NCI-H524 (cell line): ENCODE measurements at places on chromosomes 6 and 20.
A peak's percentile ranks its signal among the peaks of the same experiment; 100 is the strongest.

DNA sequence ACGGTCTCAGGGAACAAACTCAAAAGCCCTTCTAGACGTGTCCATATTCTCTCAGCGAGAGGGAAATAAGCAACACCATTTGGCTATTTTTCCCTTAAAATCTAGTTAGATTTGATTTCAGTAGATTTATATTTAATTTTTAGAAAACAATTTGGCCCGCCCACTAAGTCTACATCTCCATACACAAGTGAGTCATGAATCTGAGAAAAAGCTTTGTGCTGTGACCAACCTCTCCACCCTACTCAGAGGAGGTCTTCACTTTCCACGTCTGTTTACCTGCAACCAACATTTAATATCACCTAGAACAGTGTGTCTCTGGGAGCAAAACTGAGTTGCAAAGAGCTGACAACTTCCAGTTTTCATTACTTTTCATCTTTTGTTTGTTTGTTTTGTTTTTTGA lies 48.6 kb downstream of the HAO1 start:
- DNase-seq, result no peak

DNA sequence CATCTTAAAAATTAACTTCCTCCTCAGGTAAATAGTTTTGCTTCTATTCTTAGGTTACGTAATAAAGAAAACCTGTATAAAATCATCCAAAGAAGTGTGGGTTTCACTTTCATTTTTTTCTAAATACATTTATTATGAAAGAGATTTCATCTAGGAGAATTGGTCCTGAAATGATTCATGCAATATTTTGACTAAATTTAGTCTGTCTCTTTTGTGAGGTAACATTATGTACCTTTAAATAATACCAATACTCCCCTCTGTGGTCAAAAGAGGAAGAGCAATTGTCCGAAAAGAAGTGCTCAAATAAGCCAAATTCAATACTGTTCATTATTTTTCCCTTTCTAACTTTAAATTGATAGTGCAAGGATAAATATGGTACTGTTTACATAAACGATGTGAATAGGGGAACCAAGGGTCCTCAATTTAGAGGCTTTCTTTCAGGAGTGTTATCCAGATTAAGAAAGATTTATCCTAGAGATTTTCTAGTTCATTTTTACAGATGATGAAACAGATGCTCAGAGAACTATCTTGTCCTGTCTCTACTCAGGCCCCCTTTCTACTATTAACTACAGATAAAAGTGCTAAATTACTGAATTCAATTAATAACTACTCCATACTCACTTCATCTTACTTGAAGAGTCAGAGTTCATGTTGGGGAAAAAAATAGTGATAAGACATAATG lies 26.2 kb downstream of the CYP39A1 start:
- DNase-seq, result peak; percentile 22

GRCh38 chr6:137901454-137901853 lies 34.4 kb downstream of the TNFAIP3 start:
- no peak for DNase-seq

DNA sequence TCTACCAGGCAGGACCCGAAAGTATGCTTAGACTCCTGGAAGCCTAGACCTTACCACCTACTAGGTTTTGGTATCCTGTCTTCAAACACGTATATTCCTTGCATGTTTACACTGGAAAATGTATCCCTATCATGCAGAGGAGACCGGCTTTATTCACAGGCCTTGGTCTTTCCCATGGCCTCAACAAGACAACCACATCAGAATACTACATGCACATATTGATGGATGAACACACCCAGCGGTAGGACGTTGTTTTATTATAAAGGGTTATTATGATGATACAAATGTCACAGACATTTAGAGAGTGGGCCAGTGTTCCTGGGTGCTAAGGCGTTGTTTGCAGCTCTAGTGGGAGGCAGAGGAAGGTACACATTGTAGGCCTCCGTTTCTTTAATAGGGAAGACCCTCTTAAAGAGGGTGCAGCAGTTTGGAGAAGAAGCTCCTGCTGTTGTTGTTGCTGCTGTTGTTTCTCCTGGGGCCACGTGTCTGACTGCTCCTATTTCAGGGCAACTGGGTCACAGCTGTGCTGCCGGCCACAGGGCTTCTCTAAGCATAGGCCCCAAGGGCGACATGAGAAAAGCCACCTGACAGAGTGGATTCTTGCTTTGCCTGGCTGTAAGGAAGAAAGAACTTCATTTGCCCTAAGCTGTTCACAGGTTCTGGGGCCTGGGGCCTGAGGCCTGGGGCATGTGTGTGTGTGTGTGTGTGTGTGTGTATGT lies 98.3 kb upstream of the SASH1 start:
- peak; percentile 80 for DNase-seq

DNA sequence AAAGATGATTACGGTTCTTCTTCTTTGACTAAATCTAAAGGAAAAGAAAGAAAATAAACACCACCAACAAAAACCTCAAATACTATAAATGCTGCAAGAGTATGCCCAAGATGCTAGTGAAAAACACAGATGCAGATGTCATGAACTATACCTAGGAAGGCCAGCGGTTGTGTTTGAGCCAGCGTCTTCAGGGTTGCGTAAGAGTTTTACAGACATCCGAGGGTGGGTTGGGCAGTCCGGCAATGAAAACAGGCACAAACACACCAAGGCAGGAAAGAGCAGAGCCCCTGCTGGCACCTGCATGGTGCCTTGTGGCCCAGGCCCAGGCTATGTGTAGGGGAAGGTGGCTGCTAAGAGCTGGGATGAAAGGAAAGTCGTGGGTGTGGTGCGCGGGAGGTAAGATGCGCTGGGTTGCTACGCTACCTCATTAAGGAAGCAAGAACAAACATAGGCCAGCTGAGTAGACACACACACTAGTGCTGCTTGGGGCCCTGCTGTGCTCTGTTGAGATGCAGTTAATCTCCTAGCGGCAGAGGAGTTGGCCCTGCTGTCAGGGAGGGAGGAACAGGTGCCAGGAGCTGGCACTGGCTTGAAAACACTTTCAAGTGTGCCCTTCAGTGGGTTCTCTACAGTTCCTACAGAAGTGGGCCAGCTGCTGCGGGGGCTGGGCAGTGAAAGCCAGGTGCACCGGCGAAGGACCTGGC lies 170.2 kb upstream of the PLN start:
- peak; percentile 99 for DNase-seq

GRCh38 chr20:12982098-12982497 lies 26.7 kb upstream of the SPTLC3 start:
- DNase-seq, result no peak

- DNase-seq, result no peak
Measured at GRCh38 chr6:11201772-11202512, 30.5 kb downstream of the NEDD9 start.

GRCh38 chr20:40173872-40174271 lies 515.2 kb downstream of the MAFB start:
- no peak for DNase-seq

- no peak for DNase-seq
Measured at GRCh38 chr6:101883505-101883904, 490.0 kb downstream of the GRIK2 start.

DNA sequence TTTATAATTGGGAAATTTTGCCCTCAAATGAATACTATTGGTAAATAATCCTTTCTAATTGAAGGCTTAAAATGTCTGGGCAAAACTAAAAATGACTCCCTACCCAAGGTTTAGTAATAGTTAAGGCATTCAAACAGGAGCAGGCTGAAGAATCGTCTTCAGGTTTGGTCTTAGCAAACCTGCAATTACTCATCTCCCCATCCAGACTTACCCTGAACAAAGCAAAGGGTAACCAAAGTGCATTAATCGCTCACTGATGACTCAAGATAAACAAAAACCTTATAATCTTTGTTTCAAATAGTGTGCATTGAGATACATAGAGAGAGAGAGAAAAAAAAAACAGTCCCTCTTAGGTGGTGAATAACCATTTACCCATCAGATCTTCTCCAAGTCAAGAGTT lies 225.5 kb downstream of the BMP2 start:
- no peak for DNase-seq

GRCh38 chr6:107491760-107492660 lies 2.1 kb downstream of the SOBP start:
- DNase-seq, result no peak

- no peak for DNase-seq
Measured at GRCh38 chr6:121851056-121851455, 415.6 kb downstream of the GJA1 start.

DNA sequence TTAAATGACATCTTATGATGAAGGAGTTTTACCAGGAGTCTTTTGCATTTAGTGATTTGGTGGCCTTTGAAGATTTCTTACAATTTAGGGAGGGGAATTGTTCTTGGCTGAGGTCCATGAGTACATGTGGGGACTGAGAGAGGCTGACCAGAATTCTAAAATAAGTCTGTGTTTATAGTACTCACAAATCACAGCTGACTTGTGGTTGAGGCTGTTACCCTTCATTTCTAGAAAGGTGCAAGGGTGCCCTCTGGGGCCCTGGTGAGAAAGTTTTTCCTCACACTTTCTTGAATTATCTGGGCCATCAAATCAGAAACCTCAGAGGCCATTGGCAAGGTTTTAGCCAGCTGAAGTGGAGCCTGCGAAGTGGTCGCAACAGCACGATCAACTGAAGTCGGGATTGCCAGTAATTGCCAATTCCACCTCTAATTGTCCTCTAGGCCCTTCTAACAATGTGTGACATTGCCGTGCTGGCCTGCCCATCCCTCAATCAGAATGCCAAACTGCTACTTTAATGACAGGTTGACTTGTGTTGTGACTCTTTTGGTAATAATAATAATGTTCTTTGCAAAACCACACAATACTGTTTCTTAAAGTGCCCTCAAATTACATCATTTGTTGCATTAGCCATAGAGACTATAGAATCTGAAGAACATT lies 221.6 kb downstream of the OGFRL1 start:
- peak; percentile 33 for DNase-seq

DNA sequence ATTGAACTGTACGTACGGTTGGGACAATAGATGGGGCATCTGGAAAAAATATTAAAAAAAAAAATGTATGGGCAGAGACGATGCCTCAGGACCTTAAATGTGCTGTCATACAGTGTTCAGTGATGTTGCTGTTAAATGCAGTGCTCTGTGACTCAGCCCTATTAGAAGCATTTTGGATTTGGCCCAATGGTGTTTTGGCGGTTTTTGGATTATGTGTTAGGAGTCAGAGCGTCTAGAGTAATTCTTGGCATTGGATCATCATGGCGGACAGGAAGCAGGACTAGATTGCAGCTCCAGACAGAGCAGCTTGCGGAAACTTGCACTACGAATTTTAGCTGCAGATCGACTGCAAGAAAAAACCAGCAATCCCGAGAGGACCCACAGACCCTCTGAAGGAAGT lies 280.0 kb downstream of the SOX4 start:
- DNase-seq, result no peak

- DNase-seq, result peak; percentile 46
Measured at GRCh38 chr6:1400126-1400850, 10.9 kb downstream of the FOXF2 start.

DNA sequence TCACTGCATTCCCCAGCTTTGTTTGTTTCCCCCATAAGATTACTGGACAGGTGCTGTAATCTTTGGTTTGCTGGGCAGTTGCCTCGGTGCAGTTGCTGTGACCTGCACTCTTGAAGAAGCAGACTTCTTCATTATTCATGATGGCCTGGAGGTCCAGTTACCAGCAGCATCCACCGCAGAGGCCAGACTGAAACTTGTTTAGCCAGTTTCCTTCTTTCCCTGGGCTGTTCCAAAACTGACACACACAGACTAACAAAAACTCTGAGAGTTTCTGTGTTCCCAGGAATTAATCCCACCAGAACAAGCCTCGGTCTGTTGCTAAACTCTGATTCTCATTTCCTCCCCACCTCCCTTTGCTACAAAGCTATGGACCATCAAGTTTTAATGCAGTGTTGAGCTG lies 144.1 kb downstream of the QRSL1 start:
- no peak for DNase-seq

DNA sequence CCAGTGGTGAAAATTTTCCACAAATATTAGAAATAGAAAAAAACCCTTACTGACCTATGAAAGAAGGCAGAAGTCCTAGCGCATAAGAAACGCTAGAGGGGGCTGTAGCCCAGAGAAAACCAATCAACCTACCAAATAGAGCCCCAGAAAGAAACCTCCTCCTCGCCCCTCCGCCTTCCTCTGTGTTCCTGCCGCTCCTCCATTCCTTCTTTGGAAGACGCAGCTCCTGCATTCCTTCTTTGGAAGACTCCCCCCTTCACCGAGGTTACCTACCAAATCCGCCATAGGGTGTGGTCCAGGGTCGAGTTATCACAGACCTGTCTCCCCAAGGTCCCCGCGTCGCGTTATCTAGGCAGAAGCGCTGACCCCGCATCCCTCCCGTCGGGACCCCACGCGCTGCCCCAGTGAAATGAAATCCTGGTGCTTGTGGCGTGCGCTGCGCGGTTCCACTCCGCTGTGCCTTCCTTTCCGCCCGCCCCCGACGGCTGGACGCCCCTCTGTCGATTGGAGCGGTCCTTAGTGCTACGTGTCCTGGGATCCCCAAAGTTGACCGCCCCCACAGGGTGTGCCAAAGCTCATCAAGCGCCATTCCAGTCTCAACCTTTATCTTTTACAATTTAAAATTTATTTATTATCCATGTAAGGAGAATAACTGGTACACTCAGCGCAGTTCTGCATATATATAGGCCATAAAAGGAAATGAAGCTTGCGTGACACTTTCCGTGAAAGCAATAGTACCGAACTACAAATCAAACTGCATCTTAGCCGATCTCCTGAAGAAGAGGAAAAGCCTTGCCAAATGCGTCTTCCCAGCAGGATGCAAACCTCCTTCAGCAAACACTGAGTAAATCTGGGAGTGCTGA lies 13.0 kb downstream of the RPP21 start:
- DNase-seq, result peak; percentile 78

DNA sequence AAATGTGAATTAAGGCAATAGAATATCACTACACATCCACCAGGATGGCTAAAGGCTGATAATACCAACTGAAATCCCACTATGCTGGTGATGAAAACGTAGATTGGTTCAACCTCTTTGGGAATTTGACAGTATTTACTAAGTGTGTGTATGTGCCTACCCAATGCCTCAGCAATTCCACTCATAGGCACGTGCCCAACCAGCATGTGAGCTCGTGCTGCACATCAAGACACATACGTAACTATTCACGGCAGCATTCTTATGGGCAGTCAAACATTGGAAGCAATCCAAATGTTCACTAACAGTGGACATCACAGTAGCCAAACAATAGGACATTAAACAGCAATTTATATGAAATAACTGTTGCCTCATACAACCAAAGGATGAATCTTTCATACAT lies 15.7 kb upstream of the AFDN start:
- DNase-seq, result no peak

DNA sequence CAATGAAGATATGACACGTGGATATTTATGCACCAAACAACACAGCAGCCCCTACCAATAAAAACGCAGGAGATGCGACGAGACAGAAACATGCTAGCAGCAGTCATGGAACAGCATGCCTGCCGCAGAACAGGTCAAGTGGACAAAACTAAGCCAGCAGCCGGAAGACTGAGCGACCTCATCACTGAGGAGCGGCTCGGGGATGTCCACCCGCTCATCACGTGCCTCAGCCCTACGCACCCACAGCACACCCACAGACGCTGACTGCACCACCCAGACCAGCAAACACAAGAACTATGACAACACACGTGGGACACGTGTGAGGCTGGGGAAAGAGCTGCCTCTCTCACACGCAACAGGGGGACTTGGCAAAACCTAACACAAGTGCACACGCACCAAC lies 81.7 kb downstream of the TAF4 start:
- no peak for DNase-seq

GRCh38 chr6:70764706-70765105 lies 97.0 kb downstream of the SMAP1 start:
- DNase-seq, result no peak

- no peak for DNase-seq
Measured at GRCh38 chr6:114049367-114049966, 78.5 kb upstream of the HDAC2 start.

GRCh38 chr6:88165087-88165843 lies 882 bp downstream of the CNR1 start:
- peak; percentile 56 for DNase-seq
